ENCODE measurements at places on chromosomes 3 and 15.
A peak's percentile ranks its signal among the peaks of the same experiment; 100 is the strongest.

GRCh38 chr15:72722071-72722696 is 36.2 kb downstream of the BBS4 start:
- peak; percentile 75 for DNase-seq

DNA sequence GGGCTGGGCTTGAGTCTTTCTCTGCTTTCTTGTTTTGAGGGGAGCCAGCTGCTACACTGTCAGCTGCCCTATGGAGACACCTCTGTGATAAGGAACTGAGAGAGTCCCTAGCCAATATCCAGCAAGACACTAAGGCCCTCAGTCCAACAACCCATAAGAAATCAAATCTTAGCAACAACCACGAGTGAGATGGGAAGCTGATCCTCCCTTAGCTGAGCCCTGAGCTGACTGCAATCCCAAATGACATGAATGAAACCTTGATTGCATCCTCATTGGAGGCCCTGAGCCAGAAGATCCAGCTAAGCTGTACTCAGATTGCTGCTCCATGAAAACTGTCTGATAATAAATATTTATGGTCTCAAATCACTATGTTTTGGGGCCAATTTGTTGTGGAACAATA is 302.1 kb upstream of the MME start:
- DNase-seq, result peak; percentile 8

DNA sequence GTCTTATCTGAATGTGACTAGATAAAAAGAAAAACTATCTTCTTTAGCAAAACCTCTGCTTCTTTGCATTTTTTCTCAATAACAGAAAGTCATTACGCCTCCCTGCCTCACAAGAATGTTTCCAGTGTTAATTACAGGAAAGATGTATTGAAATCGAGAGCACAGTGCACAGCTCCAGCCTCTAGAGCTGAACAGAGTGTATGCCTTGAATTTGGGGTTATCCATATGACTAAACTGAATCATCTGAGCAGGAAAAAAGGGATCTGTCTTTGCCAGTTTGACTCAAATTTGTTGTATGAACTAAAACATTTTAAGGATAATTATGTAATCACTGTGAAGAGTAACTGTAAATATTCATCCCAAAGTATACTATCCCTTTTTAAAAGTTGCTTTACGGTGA is 149.1 kb upstream of the CGNL1 start:
- no peak for DNase-seq

- peak; percentile 83 for DNase-seq
Observed at GRCh38 chr3:9302425-9303181, 53.2 kb upstream of the SRGAP3 start.

GRCh38 chr15:71469413-71469812 is 340.9 kb upstream of the NR2E3 start:
- DNase-seq, result peak; percentile 86

- peak; percentile 97 for DNase-seq
Observed at GRCh38 chr15:60673918-60674558, 195.1 kb upstream of the ICE2 start.

DNA sequence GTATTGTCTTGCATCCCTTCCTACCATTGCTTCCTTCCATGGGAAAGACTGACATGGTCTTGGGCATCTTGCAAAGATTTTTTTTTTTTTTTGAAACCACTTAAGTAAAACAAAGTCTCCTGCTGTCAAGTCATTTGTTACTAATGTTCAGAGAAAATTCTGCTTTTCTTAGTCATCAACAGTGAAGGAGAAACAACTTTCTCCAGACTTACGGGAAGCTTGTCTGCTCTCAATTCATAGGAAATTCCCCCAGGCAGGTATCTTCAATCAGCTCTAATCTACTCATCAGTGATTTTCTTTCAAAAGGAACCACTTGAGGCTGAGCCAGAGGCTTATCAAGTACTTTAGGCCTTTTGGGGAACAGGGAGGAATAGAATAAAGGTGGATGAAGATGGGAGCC is 15.9 kb upstream of the DRD3 start:
- DNase-seq, result no peak

DNA sequence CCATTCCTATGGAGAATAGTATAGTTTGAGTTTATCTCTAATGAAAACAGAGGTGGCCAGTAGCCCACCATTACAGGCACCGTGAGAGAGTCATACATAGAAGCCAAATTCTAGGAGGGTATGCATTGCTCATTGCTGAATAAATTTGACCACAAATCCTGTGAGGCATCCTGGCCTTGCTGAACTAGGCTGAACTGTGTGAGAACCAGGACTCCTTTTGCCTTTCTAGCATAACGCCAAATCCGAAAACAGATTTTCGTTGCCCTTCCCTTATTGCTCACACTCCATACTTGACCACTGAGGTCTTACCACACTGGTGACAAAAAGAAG is 50.4 kb downstream of the SLC2A2 start:
- DNase-seq, result peak; percentile 64

GRCh38 chr15:67201136-67201535 is 53.3 kb downstream of the AAGAB start:
- DNase-seq, result no peak

GRCh38 chr15:72034859-72035650 is 82.9 kb downstream of the MYO9A start:
- DNase-seq, result no peak

GRCh38 chr3:123716411-123716810 is 131.6 kb upstream of the HACD2 start:
- no peak for DNase-seq
